ENCODE measurements at places on chromosomes 1 and 21.

GRCh38 chr1:53604291-53604919 lies 134.6 kb downstream of the GLIS1 start:
- DNase-seq = no peak

- DNase-seq = no peak
Observed at GRCh38 chr1:170218257-170218650, 72.5 kb downstream of the NTMT2 start.

DNA sequence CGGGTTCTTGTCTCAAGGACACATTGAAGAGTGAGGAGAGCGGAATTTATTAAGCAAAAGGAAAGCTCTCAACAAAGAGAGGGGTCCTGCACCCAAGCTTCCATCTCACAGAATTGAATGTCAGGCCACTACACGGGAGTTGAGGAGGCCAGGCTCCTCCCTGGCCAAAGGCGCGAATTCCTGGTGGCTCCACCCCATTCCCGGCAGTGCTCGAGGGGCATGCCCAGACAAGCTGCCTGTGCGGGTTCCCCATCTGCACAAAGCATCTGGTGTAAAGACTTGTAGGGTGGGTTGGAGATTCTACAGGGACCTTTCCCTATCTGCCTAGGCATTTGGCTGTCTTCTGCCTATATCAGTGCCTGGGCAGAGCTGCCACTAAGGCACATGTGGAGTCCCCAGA lies 648.5 kb upstream of the PKN2 start:
- no peak for DNase-seq

DNA sequence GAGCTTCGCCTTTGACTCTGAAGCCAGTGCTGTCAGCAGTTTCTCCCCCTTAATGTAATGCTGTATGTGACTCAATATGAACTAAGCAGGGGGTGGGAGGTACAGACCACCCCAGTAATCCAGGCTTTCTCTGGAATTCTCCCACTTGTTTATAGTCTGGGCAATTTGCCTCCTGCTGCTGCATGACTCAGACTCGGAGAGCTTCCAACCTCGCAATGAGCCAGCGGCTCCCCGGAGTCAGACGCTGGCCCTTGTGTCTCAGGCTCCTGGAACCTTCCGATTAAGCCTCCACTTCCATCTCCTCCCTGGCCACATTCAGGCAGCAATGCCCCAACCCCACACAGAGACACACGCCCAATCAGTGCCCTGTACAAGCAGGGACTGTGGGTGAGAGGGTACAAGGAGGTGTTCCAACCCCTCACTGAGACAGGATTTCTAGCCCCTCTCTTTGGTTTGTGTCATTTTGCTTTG lies 471.7 kb upstream of the VAMP3 start:
- DNase-seq = no peak
